ENCODE measurements at places on chromosomes 5 and 9.

GRCh38 chr5:7763621-7764072, 87.3 kb downstream of the CFAP90 start:
- DNase-seq, result no peak

GRCh38 chr9:106583751-106584150, 279.2 kb upstream of the ZNF462 start:
- no peak for DNase-seq

DNA sequence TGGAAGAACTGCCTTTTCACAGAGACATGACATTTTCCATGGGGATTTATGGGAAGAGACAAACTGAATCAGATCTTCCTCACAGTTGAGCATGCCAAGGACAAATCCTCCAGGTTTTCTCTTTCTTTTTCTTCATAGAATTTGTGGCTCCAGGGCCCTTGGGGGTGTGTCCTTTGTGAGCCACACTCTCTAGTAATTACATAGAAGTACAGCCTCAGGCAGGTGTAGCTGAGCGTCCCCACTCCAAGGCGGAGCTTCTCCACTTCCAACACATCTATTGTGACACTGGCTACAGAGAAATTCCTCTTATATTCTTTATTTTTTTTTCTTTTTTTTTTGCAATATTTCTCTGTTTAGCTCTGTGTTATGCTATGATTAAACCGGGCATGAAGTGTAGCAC, 420.5 kb upstream of the CD180 start:
- no peak for DNase-seq

DNA sequence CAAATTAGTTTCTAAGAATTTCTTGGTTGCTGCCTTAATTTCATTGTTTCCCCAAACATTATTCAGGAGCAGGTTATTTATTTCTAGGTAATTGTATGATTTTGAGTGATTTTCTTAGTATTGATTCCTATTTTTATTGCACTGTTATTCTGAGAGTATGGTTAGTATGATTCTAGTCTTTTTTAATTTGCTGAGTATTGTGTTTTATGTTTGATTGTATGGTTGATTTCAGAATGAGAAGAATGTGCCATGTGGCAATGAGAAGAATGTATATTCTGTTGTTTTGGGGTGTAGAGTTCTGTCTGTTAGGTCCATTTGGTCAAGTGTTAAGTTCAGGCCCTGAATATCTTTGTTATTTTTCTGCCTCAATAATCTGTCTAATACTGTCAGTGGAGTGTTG, 27.1 kb downstream of the LOX start:
- no peak for DNase-seq

DNA sequence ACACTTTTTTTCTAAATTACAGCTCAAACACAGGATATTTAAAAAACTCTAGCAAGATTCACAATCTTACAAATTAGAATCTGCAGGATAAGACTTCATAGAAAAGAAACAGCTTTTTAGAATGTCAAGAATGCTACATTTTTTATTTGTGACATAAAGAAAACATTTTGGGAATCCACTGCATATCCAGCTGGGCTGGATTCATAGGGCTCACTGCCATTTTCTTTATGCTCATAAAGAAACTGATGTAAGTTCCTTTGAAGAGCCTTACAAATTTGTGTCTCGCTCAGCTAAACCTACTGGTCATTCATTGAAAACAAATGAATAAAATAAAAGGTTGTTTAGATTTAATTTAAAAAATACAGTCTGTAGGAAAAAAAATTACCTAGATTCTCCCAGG, 332.3 kb downstream of the TRPM3 start:
- no peak for DNase-seq

DNA sequence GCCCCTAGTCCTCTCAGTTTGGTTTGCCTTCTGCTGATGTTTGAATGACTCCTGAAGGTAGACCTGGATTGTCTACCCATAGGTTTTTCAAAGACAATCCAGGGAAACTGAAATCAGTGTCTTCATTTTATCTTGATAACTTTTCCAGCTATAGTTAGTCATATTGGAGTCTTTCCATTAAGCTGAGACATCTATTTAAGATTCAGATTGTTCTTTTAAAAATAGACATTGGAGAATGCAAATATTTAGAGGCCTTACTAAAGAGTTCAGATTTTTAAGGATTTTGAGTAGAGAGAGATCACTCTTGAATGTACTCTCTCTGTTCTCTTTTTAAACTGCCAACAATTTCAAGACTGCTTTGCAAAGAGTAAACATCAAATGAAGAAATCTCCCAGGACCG, 69.1 kb downstream of the GDNF start:
- DNase-seq, result no peak

- DNase-seq, result peak; percentile 40
Measured at GRCh38 chr9:136996361-136997292, at the start of gene CLIC3. CLIC3 (minus strand) TSS chr9:136996568; CDS start chr9:136996543, 25 bp downstream.

DNA sequence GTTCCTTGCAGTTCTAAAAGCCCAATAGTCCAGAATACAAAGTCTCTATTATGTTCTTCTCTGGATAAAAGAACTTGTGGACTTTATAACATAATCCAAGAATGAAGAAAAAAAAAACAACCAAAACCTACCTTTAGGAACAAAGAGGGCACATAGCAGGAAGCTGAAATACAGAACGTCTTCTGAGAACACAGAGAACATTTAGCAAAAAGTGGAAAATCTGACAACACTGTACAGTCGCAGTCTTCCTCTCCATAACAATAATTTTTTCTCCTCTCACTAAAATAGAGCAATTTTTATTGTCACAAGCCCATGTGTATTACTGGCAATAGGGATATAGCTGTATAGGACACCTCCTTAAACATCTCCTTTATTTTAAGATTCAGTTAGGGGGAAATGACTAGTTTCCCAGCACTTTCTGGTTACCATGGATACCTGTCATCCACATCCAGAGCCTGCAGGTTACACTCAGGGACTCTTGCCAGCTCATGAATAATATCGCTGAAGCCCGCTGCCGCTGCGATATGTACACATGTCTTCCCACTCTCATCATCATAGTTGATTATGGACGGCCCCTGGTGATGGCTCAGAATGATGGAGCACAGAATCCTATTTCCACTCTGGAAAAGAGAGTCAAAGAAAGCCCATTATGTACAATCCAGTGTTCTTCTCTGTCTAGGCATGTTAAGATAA, 106.5 kb downstream of the ANKRD55 start:
- DNase-seq, result no peak

GRCh38 chr5:41835645-41836044, 34.6 kb downstream of the OXCT1 start:
- no peak for DNase-seq

DNA sequence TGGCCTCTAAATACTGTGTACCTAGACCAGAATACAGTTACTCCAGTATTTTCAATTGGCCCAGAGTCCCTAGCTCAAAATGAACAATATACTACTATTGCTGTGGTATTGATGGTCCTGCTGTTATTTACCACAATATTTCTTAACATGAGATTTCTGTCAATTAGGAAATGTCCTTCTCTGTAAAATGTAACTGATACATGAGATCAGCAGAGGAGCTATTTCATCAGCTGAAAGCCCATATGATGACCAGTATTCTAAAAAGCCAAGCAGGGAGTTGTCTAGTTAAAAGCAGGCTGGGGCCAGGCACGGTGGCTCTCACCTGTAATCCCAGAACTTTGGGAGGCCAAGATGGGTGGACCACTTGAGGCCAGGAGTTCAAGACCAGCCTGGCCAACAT, 187.7 kb upstream of the PTGER4 start:
- no peak for DNase-seq

GRCh38 chr9:89821081-89821480, 216.3 kb downstream of the GADD45G start:
- no peak for DNase-seq

GRCh38 chr5:64646169-64646568, 44.1 kb upstream of the SHISAL2B start:
- no peak for DNase-seq

- no peak for DNase-seq
Measured at GRCh38 chr5:131081913-131082488, 83.1 kb downstream of the HINT1 start.

DNA sequence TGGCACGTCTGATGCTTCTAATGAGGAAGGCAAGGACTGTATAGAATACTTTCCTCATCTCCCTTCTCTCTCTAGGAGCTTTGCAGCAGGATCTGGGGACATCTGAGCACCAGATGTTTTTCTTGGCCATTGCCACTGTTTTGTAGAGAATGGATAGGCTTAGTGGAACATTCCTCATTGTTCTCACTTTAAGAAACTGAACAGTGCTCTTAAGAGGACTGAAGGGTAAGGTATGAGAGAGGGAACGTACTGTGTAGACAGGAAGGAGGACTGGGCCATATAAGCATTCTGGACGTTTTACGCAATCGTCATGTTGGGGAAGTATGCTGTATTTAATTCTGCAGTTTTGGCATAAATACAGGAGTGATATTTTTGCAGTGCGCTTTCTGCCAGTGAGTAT, 70.6 kb downstream of the SMARCA2 start:
- DNase-seq, result no peak

DNA sequence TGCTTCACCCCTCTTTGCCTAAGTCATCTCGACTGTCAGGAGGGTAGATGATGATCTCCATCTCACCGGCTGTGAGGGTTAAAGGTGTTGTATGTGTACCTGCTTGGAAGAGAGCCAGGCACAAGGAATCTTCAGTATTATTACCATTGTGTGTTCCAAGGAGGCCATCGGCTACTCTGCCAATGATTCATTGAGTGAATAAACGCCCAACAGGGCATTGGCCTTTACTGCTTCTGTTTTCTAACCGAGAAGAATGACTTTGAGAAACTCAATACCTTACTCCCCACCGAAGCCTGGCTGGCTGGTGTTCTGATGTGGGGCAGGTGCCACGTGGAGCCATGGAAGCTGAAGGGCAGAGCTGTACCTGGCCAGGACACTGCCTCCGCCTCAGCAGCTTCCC, 228.8 kb downstream of the SNX18 start:
- no peak for DNase-seq

DNA sequence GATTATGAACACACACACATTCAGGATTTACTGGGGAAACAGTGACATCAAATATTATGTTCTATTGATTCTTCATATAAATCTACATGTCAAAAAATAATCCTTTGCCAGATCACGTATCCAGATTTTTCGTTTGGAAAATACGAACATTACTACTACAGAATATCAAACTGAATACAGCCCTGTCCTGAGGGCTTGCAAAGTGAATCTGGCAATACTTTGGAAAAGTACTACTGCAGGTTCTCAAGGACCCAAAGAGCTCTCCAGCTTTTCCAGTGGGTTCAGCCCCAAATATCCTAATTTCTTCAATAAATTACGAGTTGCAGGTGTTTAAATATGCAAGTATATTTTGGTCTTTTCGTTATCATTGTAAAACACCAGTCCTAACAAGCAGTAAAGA, 411 bp upstream of the NDUFS4 start:
- no peak for DNase-seq

- DNase-seq, result no peak
Measured at GRCh38 chr9:72863456-72864094, 89.3 kb downstream of the ALDH1A1 start.

DNA sequence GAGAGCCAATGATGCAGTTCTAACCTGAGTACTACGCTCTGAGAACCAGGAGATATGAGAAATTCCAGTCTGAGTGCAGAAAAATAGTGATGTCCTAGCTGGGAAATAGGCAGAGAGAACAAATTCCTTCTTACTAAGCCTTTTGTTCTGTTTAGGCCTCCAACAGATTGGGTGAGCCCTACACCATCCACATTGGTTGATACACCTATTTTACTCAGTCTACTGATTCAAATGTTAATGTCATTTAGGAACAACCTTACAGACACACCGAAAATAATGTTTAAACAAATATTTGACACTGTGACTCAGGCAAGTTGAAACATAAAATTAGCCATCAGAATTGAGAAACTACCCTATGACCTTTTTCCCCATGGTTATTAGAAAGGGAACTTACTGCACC, 333.9 kb upstream of the IZUMO3 start:
- no peak for DNase-seq

- DNase-seq, result no peak
Measured at GRCh38 chr9:92499701-92500100, 17.4 kb upstream of the ASPN start.

GRCh38 chr9:28518439-28518838, 945.2 kb upstream of the C9orf72 start:
- no peak for DNase-seq

DNA sequence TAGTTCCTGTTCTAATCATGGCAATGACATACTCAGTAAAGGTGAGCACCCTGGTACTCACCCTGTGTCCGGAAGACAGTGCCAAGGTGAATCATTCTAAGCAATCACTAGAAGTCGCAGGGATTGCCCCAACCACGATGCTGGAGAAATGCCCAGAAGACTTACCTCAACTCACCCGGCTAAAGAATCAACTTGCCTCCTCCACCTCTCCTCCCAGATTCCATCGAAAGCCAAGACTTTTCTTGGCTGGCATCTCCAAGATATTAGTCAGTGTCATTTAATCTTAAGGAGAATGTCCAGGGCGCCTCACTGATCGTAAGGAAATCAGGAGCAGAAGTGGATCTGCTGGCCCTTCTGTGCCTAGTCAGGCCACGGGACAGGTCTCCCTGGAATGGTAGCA, 204.9 kb downstream of the ERCC6L2 start:
- no peak for DNase-seq

GRCh38 chr9:129597355-129598088, 23.4 kb downstream of the C9orf50 start:
- no peak for DNase-seq

GRCh38 chr5:57338068-57338867, 144.3 kb downstream of the ACTBL2 start:
- DNase-seq, result no peak

DNA sequence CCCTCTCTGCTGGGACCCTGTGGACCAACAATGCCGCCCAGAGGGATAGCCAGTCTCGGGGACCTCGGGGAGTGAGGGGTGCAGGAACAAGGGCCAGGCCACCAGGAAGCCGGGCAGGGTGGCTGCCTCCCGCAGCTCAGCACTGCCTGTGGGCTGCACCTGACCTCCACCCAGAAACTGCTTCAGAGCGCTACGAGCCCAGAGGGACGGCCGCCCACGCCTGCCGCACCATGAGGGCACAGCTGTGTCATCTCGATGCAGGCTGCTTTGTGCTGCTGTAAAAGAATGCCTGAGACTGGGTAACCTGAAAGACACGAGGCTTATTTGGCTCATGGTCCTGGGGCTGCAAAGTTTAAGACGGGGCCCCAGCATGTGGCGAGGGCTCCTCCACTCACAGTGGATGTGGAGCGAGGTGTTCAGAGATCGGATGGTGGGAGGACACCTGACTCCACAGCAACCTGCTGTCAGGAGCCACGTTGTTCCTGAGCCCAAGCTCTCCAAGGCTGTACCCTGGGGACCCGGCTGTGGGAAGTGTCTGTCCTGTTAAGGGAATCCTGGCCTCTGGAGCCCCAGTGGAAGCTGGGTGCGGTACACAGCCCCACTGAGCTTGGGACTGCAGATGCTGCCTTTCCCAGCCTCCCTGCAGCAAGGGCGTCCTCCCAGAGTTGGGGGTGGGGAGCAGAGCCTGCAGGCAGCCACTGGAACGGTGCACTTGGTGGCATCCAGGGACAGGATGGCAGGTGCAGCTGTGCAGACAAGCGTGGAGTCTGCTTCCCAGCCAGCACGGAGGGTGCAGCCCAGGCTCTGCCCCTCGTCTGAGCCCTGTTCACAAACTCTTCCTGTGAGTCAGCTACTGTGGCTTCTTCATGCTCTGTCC, 11.8 kb upstream of the ZDHHC11 start:
- no peak for DNase-seq

All from activated T-cell treated with anti-CD3 and anti-CD28 coated beads for 1 hour (primary cell).